ENCODE measurements at places on chromosomes 5 and 9.

DNA sequence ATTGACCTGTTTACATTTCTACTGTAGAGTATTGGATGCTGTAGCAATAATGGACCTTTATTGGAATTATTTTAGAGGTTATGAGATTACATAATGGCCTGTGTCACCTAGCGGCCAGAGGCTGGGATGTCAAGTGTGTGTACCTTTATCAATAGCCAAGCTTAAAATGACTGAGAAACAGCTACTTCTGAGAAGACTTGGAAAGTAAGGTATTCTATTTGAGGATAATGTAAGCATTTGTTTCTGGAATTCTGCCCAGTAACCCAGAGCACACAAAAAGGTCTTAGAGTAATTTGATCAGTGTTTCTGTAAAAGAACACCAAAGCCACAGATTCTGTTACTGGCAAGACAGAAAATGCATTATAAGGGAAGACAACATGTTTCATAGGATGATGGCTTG, 116.8 kb downstream of the MACIR start:
- no peak for DNase-seq

GRCh38 chr5:28355831-28356230, 1317.4 kb upstream of the CDH9 start:
- DNase-seq = no peak

DNA sequence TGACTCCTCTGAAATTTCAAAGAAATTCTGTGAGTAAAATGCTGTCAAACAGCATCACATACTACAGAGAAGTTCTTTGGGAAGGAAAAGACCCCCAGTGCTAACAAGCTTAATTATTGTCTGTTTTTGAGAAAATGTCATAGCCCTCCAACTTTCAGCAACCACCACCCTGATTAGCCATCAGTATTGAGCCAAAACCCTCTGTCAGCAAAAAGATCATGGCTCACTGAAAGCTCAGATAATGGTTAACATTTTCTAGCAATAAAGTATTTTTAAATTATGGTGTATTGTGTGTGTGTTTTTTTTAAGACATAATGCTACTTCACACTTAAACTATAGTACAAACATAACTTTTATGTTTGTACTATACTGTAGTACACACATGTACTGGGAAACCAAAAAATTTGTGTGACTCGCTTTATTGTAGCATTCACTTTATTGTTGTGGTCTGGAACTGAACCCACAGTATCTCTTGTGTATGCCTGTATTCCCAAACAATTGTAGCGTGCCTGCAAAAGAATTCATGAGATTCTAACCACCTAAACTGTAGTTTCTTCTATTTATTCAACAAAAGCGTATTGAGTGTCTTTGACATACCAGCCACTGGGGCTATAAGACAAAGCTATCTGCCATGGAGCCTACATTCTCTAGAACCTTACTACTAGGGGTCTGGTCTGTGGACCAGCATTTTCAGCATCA, 31.6 kb downstream of the TLE4 start:
- DNase-seq = no peak

GRCh38 chr5:116135344-116135743, 50.5 kb downstream of the COMMD10 start:
- no peak for DNase-seq

GRCh38 chr9:3884736-3885135, 358.9 kb upstream of the RFX3 start:
- no peak for DNase-seq

- no peak for DNase-seq
Measured at GRCh38 chr9:134950386-134951210, 32.9 kb upstream of the FCN1 start.

- no peak for DNase-seq
Measured at GRCh38 chr9:134419000-134419683, 92.9 kb downstream of the RXRA start.

DNA sequence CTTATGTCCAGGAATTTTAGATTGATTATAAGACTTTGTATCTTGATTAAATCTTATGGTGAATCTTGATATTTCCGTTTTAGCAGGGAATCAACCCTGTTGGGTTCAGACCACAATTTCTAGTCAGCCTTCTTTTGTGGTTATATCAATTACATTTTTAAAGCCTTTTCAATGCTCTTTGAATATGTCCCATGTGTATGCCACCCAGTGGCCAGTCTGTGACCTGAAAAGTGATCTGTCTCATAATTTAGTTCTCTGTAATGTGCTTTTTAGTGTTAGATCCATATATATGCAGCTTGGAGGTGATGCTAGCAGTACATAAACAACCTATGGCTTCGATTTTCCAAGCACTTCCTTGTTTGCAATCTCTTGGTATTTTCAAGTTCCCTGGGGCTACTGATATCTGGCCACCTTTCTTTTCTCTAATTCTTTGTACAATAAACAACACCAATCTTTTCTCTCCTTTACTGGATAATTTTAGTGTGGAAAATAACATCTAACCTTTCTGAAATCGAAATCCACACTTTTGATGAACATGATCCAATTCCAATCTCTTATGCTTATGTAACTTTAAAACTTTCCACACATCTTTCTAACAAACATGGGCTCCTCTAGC, 28.8 kb downstream of the PDE8B start:
- no peak for DNase-seq

DNA sequence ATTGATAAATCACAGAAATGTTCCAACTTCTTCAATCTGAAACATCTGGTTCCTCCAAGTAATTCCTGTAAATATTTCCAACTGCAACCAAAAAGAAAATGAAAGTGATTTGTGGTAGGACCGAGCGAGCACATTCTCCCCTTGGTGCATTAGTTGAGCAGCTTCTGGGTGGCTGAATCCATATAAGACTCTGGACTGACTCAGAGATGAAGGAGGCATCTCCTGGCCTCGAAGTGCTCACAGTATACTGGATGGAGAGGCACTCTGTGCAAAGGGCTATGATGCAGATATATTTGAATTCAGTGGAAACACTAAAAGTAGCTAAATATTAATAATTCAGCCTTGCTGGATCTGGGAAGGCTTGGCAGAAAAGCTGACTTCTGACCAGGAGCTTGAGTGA, 265.0 kb downstream of the MARCHF11 start:
- DNase-seq = no peak

DNA sequence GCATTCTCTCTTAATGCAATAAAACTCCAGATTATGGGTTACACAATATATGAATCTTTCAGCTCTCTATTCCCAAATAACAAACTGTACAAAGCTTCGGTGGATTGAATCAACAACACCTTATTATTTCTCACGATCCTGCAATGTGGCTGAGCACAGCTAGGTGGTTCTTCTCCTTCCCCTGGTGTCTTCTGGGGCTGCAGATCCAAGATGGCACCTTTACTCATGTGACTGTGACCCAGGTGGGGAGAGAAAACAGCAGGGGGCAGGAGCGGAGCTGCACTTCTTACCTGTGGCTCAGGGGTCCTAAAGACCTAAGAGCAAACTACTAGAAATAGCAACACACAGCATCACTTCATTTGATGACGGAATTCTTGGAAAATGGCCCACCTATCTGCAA, 233.1 kb downstream of the IRX1 start:
- no peak for DNase-seq

- DNase-seq = no peak
Measured at GRCh38 chr5:125154301-125155110, 408.1 kb upstream of the ZNF608 start.

DNA sequence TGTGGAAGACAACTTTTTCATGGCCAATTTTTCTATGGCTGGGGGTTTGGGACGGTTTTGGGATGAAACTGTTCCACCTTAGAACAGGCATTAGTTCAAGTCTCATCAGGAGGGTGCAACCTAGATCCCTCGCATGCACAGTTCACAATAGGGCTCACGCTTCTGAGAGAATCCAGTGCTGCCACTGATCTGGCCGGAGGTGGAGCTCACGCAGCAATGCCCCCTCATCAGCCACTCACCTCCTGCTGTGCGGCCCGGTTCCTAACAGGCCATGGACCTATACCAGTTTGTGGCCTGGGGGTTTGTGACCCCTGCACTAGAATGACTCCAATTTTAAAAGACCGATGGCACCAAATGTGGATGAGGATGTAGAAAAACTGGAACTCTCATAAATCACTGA, 127.2 kb upstream of the IER5L start:
- peak; percentile 35 for DNase-seq

DNA sequence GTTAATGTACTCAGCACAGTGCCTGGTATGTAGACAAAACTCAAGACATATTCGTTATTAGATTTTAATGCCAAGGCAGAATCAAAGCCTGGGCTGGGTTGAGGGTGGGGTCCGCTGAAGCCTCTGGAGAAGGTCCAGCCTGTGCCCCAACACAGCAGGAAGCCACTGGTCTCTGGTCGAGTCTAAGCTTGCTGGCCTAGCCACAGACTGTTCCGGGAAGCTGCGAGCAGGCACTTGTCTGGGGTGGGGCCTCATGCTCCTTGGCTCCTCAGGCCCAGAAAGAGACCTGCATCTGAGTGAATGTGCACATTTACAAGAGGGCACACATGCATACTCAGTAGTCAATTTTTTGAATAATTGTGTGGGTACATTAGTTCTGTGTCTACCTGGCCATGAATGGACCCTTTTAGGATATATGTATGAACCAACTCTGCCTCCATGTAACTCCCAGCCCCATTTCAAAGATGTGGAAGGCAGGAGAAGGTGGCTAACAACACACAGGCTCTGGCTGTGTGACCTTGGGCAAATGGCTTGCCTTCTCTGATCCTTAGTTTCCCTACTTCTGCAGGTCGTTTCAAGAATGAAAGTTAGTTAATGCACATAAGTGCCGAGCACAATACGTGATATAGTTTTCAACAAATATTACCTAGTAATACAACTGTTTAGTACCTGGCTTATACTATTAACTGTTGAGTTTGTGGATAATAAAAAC, 18.3 kb downstream of the FAT2 start:
- DNase-seq = no peak

GRCh38 chr9:115633104-115633503, 515.1 kb upstream of the TNC start:
- no peak for DNase-seq

DNA sequence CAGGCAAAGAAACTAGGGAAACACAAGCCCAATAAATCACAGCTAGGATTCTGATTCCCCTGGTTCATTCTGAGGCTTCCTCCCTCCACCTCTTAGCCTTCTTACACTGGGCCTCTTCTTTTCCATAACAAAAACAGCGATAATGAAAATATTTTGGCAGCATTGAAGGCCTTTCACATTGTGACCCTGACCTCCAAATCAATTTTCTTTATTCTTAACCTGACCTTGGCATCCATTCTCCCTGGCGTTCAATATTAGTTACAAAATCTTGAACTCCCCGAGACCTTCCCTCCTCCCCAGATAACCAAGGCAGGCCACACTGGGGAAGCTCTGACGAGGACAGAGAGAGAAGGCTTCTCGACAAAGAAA, 399.9 kb downstream of the ZSWIM6 start:
- no peak for DNase-seq

- no peak for DNase-seq
Measured at GRCh38 chr5:150376799-150377771, 19.6 kb downstream of the TCOF1 start.

DNA sequence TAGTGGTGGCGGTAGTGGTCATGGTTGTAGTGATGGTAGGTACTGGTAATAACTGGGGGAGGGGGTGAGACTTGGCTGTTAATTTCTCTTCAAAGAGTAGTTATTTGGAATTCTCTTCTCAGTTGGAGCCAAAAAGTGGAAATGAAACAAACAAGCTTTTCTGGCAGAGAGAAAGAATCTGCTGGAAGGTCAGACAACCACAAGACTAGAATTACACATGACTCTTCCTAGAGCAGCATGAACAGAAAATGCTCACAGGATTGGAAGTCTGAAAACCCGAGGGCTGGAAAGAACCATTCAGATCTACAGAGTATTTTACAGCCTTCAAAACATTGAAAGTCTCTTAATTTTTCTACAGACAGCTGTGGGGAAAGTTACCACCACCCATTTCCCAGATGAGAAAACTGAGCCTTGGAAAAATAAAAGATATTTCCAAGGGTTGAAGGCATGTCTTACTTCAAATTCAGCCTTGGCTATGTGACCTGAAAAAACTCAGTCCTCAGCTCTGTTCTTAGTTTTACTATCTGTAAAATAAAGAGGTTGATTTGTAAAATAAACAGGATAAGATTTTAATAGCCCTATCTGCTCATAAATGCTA, 42.9 kb upstream of the TRIM32 start:
- no peak for DNase-seq

DNA sequence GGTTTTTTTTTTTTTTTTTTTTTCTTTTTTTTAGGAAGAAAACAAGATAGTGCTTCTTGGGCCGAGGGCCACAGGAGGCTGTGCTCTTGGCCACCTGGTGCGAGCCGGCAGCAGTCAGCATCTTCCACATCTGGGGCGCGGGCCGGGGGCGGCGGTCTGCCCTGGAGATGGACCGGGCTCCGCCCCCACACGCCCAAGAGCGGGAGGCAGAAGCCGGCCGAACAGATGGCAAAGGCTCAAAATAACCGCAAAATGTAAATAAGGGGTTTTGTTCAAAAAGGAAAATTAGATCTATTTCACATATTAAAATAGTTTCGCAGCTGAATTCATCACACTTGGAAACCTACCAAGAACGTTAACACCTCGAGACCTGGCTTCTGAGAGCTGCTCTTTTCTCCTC, 51.5 kb upstream of the UBAC1 start:
- no peak for DNase-seq

DNA sequence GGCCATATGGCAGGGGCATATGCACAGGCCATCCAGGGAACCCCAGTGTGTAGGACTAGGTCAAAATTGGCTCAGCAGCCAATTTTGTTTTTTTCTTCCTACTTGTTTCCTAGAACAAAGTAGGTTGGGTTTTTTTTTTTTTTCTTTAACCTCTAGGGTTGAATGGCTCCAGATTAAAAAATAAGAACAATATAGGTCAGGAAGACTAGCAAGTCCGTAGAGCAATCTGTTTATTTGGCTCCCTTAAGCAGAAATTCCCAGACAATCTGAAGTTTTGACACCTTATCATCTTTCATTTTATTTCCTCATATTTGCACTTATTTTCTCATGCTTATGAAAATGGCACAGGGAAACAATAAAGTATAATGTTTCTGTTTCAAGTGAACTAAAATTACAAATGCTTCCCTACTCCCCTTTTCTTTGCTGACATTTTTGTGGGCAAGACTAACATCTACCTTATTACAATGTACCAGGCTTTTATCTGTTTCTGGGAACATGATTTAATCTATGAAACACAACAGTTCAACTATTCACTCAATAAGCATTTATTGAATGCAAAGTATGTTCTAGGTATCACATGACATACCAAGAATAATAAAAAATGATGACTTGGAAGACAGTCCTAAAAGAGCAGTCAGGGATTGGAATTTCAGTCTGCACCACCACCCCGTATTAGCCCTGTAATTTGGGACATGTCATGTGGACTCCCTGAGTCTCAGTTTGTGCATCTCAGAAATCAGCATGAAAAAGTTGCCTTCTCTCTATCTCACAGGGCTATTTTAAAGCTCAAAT, 30.5 kb downstream of the TLR4 start:
- no peak for DNase-seq

Measured in activated CD8-positive, alpha-beta memory T cell treated with anti-CD3 and anti-CD28 coated beads for 24 hours (primary cell).